ENCODE measurements at places on chromosomes 3 and 15.

GRCh38 chr15:83871808-83872559 is 218.1 kb downstream of the ADAMTSL3 start:
- no peak for DNase-seq

DNA sequence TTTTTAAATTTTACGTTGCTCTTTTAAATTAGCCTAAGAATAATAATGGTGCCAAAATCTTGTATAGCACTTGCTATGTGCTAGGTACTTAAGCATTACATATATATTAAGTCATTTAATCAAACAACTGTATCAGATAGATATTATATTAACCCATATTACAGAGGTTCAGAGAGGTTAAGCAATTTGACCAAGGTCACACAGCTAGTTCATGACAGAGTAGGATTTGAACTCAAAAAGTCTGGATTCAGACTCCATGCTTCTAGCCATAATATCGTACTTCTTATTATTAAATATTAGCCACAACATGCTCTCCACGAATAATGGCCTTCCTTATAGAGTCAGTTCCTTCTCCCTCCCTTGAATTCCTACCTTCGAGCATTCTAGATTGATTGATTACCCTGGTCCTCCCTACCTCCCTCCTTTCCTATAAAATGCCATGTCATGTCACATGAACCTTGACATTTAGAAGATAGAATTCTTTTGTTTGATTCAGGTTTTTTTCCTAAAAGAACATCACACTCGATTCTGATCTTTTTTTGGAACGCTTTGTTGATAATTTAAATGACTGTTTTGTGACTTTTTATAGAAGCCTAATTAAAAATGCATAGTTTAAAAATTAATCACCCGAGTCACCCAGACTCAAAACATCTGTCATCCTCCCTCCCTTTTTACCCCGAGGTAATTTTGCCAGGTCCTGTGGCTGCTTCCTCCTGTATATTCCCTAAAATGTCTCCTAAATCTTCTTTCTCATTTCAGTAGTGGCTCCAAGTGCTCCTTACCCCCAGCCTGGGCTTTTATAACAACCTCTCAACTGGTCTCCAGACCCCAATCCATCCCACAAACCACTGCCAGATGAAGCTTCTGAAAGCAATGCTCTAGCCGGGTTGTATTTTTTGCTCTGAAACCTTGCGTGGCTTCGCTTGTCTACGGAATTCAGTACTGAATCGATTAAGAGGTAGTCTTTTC is 8.5 kb upstream of the PSMD6 start:
- DNase-seq: no peak

GRCh38 chr3:152443212-152444023 is 174.7 kb downstream of the MBNL1 start:
- no peak for DNase-seq

DNA sequence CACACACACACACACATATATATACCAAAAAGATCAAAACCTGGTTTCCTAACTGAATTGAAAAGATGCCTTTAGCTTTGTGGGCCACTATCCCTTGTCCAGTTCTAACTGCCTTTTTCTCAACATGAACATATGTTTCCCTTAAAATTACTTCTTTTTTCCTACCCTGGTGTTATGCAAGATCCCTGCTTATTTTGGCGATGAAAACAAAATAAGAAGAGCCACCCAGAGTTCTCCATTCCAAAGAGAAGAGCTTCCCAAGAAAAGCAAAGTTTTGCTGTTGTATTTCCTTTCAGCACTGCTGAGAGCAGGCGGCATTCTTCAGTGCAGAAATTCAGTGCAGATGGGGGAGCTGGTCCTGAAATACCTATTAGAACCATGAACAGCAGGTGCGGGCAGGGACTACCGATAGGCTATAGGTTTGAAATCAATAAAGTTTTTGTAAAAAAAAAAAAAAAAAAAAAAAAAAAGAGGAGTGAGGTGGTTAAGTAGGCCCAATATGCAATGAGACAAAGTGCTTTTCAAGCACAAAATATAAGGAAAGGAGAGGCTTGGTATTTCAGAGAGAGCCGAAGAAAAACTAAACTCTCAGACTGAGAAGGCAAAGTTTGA is 238.0 kb downstream of the FOXP1 start:
- no peak for DNase-seq

DNA sequence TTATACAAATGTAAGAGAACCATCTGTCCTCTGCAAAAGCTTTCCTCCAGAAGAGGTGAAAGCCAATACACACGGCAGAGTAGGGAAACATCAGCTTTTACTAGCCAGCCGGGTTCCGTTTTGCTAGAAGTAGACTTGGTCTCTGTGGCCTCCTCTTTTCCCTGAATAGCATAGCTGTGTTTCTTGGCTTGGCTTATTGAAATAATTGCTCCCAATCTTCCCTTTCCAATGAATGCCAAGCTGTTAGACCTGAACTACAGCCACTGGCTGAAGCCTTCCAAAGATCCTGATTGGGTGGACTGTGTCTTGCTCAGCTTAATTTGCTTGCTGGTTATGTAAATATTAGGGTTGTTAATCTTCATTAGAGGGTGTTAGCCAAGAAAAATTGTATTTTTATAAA is 157.8 kb upstream of the ROPN1 start:
- DNase-seq: no peak

- DNase-seq: no peak
These were observed 208.9 kb upstream of the TPM1 start for GRCh38 chr15:62833646-62834045.

Data from stimulated activated CD8-positive, alpha-beta memory T cell treated with anti-CD3 and anti-CD28 coated beads, Interleukin-4, amount 100 ng/mL, for 1 hour (primary cell).